ENCODE measurements at places on chromosomes 16 and 17. TPM values are rescaled to one million over a fixed set of nuclear protein-coding genes. Genes with fewer than 3 reads are reported as not detected.

GRCh38 chr16:49854796-49855203 lies 1.1 kb downstream of the ZNF423 start:
- H3K4me3 ChIP-seq, result peak overlapping the region; percentile 96
- H3K27ac ChIP-seq, result peak overlapping the region; percentile 72
- peak; percentile 81 for DNase-seq
- H3K27me3 ChIP-seq, result peaks cover 26% of the 10 kb centered on the region
- H3K36me3 ChIP-seq, result no peaks in the 10 kb centered on the region
- peaks cover 50% of the 10 kb centered on the region for H3K4me1 ChIP-seq

DNA sequence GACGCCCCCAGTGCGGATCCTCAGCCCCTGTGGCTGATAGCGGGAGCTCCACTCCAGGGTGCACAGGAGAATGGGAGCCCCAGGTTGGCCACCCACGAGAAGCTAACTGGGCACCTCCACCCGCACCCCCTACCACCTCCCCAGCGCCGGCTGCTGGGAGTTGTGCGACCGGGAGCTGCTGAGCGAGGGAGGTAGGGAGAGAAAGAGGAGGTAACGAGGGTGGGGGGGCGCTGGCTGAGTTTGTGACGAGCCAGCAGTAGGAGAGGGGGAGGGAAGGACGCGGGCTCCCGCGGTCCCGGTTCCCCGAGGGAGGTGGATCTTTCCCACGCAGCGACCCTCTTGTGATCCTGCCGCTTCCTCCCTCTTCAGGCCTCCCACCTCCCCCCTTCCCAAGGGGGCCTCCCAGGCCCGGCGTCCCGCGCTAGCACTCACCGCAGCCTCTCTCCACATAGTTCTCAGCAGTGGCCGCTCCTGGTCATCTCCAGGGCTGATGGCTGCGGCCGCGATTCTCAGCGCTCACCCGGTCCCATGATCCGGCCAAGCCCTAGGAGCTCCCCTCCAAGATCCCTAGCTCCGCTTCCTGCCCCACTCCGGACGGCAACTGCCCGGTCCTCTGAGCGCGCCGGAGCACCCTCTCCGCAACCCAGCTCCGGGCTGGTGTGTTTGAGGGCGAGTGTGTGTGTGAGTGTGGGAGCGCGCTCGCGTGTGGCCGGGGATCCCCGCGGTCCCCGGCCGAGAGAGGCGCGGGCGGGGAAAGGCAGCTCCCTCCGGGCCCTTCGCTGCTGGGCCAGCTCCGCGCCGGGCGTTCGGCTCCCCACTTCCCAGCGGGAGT lies at the start of gene GRIN2A:
GRIN2A (minus strand) TSS at position 207 of the 832 bp plus-strand sequence. CDS start 2,017 bp downstream, outside the sequence.
- H3K36me3 ChIP-seq, result no peaks in the 10 kb centered on the region
- peak within 1 kb of the TSS; percentile 58 for H3K4me3 ChIP-seq
- H3K27ac ChIP-seq, result no peak within 1 kb of the TSS
- H3K27me3 ChIP-seq, result peaks cover 56% of the 10 kb centered on the region
- peak; percentile 75 for DNase-seq
- H3K4me1 ChIP-seq, result no peaks in the 10 kb centered on the region

GRCh38 chr17:36835036-36835435 lies 102.2 kb upstream of the LHX1 start:
- peaks cover 11% of the 10 kb centered on the region for H3K4me1 ChIP-seq
- no peaks in the 10 kb centered on the region for H3K36me3 ChIP-seq
- no peak overlapping the region for H3K4me3 ChIP-seq
- no peak overlapping the region for H3K27ac ChIP-seq
- H3K27me3 ChIP-seq, result no peaks in the 10 kb centered on the region

- H3K36me3 ChIP-seq, result no peaks in the 10 kb centered on the region
- peaks cover 6% of the 10 kb centered on the region for H3K4me1 ChIP-seq
- no peak overlapping the region for H3K27ac ChIP-seq
- no peaks in the 10 kb centered on the region for H3K27me3 ChIP-seq
- peak; percentile 76 for DNase-seq
Measured at GRCh38 chr16:69397821-69398521, 12.2 kb upstream of the TERF2 start.

GRCh38 chr16:54977211-54977610 lies 46.5 kb downstream of the IRX5 start:
- no peak for DNase-seq
- H3K4me1 ChIP-seq, result no peaks in the 10 kb centered on the region

DNA sequence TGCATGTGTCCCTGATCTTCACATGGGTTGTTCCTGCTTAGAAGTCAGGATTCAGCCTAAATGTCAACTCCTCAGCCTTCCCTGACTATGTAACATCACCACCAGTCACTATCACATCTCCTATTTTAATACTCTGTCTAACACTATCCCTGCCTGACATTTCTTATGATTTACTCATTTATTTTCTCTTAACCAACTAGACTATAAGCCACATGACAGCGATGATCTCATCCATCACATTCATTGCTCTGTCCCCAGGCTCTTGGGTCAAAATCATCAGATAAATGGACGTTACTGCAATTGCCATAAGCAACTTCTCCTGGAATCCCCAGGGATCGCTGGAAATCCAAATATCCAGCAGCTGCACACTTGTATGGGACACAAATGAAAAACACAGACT lies 15.7 kb downstream of the CDRT4 start:
- no peaks in the 10 kb centered on the region for H3K27me3 ChIP-seq
- DNase-seq, result no peak
- H3K27ac ChIP-seq, result no peak overlapping the region
- H3K4me1 ChIP-seq, result no peaks in the 10 kb centered on the region
- no peak overlapping the region for H3K4me3 ChIP-seq

- no peaks in the 10 kb centered on the region for H3K36me3 ChIP-seq
- H3K27me3 ChIP-seq, result no peaks in the 10 kb centered on the region
- H3K27ac ChIP-seq, result no peak overlapping the region
- H3K4me3 ChIP-seq, result peak overlapping the region; percentile 89
Measured at GRCh38 chr17:81295676-81296381, 722 bp upstream of the SLC38A10 start.

DNA sequence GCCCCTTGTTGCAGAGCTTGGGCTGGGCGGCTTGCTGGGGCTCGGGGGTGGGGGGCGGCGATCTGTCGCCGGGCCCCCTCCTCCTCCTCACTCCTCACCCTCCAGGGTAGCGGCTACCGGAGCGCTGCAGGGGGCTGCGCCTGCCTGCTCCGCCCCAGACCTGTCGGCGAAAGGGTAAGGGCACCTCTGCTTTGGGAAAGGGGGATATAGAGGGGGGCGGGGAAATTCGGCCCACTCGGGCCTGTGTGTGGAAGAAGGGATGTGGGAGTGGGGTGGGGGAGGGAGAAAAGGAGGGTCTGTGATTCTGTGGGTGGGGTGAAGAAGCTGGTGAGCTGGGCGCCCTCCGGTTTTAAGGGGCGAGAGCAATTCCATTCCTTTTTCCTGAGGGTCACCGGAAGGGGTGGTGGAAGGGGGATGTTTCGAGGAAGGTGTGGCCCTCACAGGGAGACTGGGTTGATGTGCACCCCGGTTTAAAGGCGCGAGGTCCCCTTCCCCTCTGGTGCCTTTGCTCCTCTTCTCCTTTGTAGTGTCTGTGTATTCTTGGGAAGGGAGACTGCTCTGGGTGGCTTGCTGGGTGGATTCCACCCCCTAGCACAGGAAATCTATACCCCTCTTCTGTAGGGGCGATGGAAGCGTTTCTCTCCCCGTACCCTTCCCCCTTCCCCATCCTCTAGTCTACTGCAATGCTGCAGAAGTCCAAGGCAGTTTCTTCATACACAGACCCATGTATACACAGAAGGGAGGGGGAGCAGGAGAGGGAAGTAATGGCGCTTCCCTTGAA lies 878 bp downstream of the TAOK1 start:
- DNase-seq, result peak; percentile 72
- H3K4me1 ChIP-seq, result peaks cover 29% of the 10 kb centered on the region
- no peaks in the 10 kb centered on the region for H3K36me3 ChIP-seq
- no peaks in the 10 kb centered on the region for H3K27me3 ChIP-seq
- peak overlapping the region; percentile 99 for H3K4me3 ChIP-seq

DNA sequence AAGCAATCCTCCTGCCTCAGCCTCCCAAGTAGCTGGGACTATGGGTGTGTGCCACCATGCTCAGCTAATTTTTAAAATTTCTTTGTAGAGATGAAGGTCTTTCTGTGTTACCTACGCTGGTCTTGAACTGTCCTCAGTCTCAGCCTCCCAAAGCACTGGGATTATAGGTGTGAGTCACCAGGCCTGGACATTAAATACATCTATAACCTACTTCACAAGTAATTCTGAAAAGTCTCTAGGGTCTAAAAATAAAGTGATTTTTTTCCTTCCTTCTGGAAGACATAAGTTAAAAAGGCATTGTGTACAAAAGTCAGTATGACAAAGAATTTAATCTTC lies 118.3 kb downstream of the PARN start:
- no peaks in the 10 kb centered on the region for H3K36me3 ChIP-seq
- DNase-seq, result no peak
- no peak overlapping the region for H3K27ac ChIP-seq
- no peaks in the 10 kb centered on the region for H3K27me3 ChIP-seq

GRCh38 chr17:39603304-39604016 lies 4.3 kb downstream of the NEUROD2 start:
- H3K27me3 ChIP-seq, result peaks cover 100% of the 10 kb centered on the region
- no peak overlapping the region for H3K4me3 ChIP-seq
- no peaks in the 10 kb centered on the region for H3K36me3 ChIP-seq
- H3K27ac ChIP-seq, result no peak overlapping the region

GRCh38 chr17:17892731-17893130 lies 55.9 kb upstream of the SREBF1 start:
- H3K4me1 ChIP-seq, result peaks cover 21% of the 10 kb centered on the region
- H3K36me3 ChIP-seq, result no peaks in the 10 kb centered on the region
- no peak for DNase-seq
- no peak overlapping the region for H3K4me3 ChIP-seq

DNA sequence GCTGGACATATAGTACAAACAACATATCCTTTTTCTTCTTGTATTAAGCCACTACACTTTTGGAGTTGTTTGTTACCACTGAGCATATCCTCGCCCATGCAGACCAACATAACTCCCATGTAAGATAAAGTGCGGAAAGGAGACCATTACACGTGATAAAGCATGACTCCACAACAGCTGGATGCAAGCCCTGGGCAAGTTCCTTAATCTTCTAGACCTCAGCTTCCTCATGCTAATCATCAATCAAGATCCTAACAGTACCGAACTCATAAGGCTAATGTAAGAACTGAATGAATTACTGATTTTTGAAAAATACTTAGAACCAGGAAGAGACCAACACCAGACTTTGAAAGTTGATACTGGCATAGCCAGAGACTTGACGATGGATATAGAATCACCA lies 47.0 kb upstream of the GSG1L start:
- no peak overlapping the region for H3K27ac ChIP-seq
- no peaks in the 10 kb centered on the region for H3K36me3 ChIP-seq
- no peak for DNase-seq
- H3K4me3 ChIP-seq, result no peak overlapping the region

DNA sequence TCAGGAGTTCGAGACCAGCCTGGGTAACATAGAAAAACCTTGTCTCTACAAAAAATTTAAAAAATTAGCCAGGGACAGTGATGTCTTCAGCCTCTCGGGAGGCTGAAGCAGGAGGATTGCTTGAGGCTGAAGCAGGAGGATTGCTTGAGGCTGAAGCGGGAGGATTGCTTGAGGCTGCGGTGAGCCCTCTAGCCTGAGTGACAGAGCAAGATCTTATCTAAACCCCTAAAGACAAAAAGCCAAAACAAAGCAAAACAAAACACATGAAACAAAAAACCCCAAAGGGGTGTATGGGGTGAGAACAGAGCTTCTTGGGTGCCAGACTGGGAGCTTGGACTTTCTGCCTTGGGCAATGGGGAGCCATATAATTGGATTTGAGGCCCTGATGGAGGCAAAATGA lies 2.6 kb downstream of the SPNS3 start:
- H3K4me1 ChIP-seq, result no peaks in the 10 kb centered on the region
- no peak overlapping the region for H3K27ac ChIP-seq
- no peaks in the 10 kb centered on the region for H3K27me3 ChIP-seq
- DNase-seq, result no peak
- no peak overlapping the region for H3K4me3 ChIP-seq

DNA sequence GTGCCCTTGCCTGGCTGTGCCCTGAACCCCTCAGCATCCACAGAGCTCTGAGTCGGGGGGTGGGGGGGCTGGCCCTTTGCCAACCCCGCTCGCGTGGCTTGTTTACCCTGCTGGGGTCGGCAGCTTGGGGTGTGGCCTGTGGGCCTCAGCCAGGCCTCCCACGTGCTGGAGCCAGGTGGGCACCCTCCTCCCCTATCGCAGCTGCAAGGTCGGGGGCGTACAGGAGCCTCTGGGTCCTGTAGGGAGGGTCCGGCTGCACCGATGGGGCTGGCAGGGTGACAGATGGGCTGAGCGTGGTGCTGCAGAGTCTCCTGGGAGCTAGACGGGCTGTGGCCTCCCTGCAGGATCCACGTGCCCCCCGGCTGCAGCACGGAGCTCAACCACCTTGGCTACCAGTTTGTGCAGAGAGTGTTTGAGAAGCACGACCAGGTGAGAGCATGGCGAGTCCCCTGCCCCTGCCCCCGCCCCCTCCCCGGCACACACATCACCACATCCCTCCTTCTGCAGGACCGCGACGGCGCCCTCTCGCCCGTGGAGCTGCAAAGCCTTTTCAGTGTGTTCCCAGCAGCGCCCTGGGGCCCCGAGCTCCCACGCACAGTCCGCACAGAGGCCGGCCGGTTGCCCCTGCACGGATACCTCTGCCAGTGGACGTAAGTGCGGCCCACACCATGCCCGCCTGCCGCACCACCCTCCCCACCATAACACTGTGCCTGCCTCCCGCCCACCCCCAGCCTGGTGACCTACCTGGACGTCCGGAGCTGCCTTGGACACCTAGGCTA lies 3.6 kb downstream of the RHOT2 start:
- H3K27ac ChIP-seq, result no peak overlapping the region
- no peaks in the 10 kb centered on the region for H3K36me3 ChIP-seq
- peaks cover 17% of the 10 kb centered on the region for H3K27me3 ChIP-seq
- DNase-seq, result no peak

DNA sequence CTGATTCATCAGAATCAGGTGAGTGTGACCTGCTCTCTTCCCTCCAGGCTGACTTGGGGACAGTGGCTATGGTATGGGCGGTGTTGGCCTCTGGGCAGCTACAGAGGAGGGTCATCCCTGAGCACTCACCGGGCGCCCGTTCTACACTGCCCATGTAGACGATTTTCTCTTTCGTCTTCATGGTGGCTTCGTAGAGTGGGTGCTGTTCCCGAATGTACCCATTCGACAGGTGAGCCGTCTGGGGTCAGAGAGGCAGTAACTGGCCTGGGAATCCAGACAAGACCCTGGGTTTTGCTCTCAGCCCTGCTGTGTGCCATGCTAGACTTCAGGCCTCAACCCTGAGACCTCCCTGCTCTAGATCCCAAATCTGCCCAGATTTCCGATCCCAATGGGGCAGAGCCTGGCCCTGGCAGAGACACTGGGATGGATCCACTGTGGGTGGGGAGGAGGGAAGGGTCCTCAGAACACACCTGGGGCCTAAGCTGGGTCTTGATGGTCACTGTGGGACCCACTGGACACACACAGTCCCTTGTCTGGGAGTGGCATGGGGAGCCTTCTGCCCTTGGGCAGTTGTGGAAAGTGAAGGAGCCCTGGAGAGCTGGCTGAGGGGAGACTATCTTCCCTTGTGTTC lies 13.2 kb downstream of the USP6 start:
- peaks cover under 1% of the 10 kb centered on the region for H3K27me3 ChIP-seq
- no peaks in the 10 kb centered on the region for H3K4me1 ChIP-seq
- H3K36me3 ChIP-seq, result no peaks in the 10 kb centered on the region

- H3K36me3 ChIP-seq, result no peaks in the 10 kb centered on the region
- no peak overlapping the region for H3K27ac ChIP-seq
- H3K4me3 ChIP-seq, result no peak overlapping the region
- DNase-seq, result no peak
Measured at GRCh38 chr16:89095491-89095951, 1.9 kb downstream of the ACSF3 start.

Gene STX8
- total RNA-seq, result 79.7 TPM

Gene ACSM2A
- total RNA-seq, result not detected

Gene SMPD3
- 1.4 TPM for total RNA-seq

Gene SBK1
- total RNA-seq, result 16.4 TPM

Gene KREMEN2
- 5.6 TPM for total RNA-seq

Gene TLCD2
- 0.15 TPM for total RNA-seq

Measured in neural progenitor cell (in vitro differentiated cells).